ENCODE measurements at places on chromosomes 3 and 15.

- no peak for DNase-seq
These were observed 13.3 kb upstream of the THUMPD3 start for GRCh38 chr3:9349321-9350117.

GRCh38 chr3:193805448-193805847, 212.4 kb downstream of the OPA1 start:
- DNase-seq = no peak

DNA sequence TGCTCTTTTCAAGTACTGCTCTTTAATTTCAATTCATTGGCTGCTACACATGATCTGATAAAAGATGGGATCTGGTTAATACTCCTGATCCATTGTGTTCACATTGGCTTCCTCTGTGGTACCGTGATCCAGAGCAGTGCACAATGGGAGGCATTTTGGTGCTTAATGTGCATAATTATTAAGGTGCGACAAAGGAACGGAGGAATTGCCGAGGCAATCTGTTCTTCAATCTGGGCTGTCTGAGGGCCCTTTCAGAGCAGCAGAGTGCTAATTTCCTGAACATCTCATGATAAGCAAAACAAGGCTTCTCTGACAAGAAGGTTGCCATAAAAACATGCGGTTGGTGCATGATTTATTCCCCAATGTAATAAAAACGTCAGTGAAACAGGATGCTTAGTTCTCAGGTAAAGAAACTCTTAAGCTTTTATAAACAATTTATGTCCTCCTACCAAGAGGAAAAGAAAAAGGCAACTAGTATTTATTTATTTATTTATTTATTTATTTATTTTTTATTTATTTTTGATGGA, 64.0 kb upstream of the EPHA3 start:
- no peak for DNase-seq

DNA sequence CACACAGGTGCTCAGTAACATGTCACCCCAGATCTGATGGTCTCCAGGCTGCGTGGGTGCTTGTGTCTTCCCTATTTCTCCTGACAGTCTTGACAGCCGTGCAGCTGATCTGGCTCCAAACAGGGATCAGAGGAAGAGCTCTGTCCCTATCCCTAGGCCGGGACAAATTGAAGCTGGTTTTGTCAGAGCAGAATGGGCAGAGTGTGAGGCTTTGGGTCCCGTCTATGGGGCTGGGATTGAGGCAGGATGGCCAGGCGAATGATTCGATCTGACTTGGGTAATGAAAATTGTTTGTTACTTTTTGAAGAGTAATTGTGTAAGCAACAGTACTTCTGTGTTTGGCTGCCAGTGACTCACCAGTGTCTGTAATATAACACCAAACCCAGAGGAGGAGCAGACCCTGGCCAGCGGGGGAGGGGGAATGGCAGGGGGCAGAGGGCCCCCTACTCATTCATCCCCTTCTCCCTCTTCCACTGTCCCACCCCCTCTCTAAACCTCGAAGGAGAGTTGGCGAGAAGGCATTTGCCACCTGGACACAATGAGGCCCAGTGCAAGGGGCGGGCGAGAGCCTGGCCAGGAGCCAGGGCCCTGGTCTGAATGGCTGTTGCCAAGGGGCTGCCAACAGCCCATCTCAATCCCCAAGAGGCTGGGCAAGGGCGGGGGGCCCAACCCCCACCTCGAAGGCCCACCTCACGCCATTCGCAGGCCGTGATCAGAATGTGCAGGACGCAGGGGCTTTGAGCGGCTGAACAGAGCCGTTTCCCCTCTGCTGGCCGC, 4.9 kb upstream of the MAGEF1 start:
- no peak for DNase-seq

GRCh38 chr3:4387210-4388204, 79.6 kb downstream of the SUMF1 start:
- DNase-seq = no peak

DNA sequence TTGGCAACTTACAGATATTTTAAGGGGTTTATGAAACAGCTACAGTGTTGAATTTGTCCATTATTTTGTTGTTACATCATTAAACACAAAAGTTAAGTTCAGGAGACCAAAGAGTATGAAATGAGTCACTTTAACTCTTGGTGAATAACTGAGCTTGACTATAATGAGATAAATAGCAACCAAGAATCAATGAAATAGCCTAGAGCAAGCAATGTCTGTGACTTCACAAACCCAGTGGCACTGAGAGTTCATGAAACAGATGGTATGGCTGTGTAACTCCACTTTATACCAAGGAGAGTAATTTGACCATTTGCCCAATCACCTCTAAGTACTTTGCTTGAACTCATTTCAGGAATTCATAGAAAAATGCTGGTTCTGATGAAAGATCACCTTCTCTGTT, 169.6 kb upstream of the GADL1 start:
- no peak for DNase-seq

- no peak for DNase-seq
These were observed 156.0 kb downstream of the UBE2E2 start for GRCh38 chr3:23359116-23359515.

DNA sequence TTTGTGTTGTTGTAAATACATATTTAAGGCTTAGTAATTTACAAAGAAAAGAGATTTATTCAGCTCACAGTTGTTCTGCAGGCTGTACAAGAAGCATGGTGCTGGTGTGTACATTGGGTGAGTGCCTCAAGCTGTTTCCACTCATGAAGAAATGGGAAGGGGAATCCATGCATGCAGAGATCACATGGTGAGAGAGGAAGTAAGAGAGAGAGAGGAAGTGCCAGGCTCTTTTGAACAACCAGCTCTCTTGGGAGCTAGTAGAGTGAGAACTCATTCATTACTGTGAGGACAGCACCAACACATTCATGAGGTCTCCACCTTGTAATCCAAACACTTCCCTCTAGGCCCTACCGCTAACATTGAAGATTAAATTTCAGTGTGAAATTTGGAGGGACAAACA, 909.2 kb downstream of the NSUN3 start:
- no peak for DNase-seq

DNA sequence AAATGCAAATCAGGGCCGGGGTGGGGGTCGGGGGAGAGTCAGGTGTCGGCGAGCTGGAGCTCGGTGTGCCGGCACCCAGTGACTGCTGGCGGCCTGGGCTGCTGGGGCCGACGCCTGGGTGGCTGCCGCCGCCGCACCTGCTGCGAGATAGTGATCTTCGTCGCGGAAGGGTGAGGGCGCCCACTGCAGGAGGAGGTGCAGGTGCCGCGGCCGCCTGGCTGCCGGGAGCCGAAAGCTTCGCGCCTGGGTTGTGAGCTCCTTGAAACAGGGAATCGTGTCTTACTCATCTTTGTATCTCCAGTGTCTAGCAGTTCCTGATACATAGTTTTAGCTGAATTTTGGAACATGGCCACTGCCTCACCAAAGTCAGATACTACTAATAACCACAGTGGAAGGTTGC, 64.0 kb upstream of the CPOX start:
- DNase-seq = no peak

DNA sequence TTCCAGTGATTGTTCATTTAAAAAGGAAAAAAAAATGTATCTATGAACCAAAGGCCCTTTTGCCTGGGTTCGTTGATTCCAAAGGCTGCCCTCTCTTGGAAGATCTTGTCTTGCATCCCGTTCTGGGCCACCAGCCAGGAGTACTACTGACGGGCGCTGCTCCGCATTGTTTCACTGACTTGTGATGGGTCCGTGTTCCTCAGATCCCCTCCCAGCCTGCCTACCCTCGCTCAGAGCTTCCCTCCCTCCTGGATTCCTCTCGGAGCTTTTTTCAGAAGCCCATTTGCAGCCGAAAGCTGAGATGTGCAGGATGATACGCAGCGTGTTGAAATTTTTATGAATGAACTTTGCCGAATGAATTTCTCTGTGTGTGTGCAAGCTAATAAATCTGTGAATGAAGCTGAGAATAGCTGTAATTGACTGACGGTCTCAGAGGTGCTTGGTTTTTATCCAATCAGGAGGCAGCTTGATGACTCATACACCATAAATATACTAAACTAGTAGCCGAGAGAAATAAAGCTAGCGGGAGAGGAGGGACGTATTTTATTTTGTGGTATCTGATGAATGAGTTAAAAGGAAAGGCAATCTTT, at the start of gene SHC4:
SHC4 (minus strand) TSS at position 396 of the 590 bp plus-strand sequence. CDS start 904 bp downstream, outside the sequence.
- DNase-seq = no peak

- no peak for DNase-seq
These were observed 87.3 kb upstream of the OXTR start for GRCh38 chr3:8856721-8857120.

DNA sequence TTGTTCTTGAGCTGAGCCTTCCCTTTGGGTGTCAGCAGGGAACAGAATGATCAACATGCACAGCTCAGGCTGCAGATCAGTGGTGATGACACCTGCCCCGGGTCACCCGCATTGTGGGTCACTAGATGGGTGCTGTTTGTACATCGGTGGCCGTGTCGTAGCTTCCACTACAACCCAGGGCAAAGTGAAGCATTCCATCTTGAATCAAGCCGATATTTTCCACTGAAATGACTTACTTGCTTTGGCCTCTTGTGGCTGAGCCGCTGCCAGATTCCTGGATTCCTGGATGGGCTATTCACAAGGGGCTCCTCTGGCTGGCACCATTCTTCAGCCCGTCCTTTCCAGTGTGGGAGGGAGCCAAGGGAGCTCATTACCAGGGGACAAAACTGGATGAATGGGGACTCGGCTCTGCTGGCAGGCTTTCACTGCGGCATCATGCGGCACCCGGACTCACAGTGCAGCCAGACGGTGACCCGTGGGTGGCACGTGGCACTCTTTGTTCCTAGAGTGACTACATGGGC, 65.6 kb downstream of the SLCO3A1 start:
- no peak for DNase-seq

- no peak for DNase-seq
These were observed 123.6 kb upstream of the DPH6 start for GRCh38 chr15:35669432-35670045.

- no peak for DNase-seq
These were observed 98.2 kb downstream of the IGF1R start for GRCh38 chr15:98746375-98747155.

DNA sequence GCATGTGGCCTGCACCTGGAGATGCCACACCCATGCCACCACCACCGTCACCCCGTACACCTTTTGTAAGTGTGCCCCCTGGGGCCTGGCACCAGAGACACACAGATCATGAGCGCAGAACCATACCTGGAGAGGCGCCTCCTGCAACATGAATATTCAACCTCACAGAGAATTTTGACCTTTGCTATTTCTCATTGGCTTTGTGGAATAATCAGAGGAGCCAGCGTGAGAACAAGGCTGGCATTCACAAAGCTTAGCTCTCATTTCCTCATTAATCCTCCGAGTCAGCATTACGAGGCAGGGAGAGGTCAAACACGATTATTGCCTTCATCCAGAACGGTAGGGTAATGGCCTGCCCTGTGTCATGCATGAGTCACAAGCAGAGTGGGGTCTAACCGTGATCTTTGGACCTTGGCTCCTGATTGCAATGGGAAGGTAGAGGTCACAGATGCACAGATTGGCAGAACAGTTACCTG, 73.0 kb upstream of the POMGNT2 start:
- no peak for DNase-seq

- DNase-seq = no peak
These were observed 214.4 kb downstream of the ABHD5 start for GRCh38 chr3:43905157-43905556.

- DNase-seq = no peak
These were observed 32.2 kb downstream of the GRIP2 start for GRCh38 chr3:14507757-14508504.

DNA sequence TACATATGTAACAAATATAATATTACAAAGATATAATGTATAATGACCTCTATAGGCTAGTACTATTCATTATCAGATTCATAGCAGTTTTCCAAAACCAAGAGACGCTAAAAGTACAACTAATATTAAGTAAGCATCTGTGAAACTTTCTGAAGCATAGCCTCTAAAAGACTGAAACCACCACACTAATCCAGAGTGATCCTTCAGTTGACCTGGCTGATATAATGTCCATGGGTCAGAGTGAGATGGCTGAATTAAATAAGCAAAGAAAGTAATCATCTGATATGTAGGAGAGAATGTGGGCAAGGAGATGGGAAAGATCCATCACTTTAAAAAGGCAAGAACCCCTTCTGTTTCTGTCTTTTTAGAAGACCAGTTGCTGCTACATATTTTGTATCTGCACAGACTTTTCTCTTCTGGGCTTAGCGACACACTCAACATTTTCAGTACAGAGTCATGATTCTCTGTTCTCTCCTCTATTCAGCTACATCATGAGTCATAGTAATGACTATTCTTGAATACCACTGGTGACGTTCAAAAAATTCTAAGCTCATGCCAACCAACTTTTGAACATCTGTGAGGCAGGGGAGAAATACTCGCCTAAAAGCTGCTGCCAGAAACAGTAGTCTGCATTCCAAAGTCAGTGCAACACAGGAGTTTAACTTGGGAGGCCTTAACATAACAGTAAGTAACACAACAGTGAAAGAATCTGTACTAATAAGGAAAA, 149.6 kb downstream of the MAGI1 start:
- no peak for DNase-seq

DNA sequence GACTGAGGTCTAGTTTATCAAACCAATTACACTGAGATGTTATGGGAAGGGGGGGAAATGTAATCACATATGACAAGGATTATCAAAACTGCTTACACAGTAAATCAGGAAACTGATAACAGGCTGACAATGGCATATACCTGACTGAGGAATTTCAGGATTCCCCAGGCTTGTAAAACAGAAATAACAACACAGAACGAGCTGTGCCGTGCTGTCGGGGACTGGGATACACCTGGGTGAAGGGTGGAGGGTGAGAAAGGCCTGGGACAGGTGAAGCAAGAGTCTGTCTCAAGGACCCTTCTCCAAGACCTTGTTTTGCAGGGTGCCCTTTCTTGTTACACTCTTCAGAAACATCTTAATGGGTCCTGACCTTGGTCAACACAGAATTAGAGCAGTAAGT, 29.4 kb downstream of the RORA start:
- no peak for DNase-seq

- DNase-seq = no peak
These were observed 62.7 kb downstream of the PCSK6 start for GRCh38 chr15:101426761-101427333.

DNA sequence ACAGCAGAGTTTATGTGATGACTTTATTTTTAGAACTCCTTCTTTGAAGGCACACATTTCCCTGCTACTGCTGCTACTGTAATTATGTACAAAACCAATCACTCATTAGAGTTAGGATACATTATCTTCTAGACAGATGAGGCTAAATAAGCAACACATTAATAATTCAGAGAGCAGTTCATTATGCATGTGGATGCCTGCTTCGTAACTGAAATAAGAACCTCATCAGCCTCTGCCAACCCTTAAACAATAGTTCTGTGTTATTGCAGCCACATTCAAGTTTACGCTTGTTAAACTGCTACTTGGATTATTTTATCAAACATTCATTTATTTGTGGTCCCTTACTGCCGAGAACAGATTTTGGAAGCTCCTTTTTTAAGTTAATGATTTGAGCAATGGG, 52.5 kb upstream of the C15orf61 start:
- DNase-seq = no peak

DNA sequence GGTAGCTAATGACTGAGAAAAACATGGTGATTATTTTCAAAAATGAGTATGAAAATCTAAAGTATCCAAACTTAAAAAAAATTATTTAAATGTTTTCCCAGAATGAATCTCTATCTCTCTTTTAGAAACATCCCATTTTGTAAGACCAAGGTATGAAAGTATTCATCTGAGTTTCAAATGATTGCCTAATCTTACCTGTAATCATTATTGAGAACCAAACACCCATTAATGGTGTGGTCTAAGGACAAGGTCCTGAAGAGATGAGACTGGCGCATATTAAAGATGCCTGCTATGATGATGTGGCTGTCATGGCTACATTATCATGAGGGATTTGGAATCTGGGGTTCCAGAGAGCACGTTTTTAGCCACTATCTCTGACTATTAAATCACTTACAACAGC, 165.5 kb downstream of the VGLL4 start:
- no peak for DNase-seq

- no peak for DNase-seq
These were observed 356.4 kb downstream of the LPP start for GRCh38 chr3:188510366-188510765.

GRCh38 chr3:188776447-188776846, 395.3 kb upstream of the TPRG1 start:
- DNase-seq = no peak
